ENCODE measurements at places on chromosomes 12 and 14.

- peak; percentile 10 for DNase-seq
These were observed 1.2 kb downstream of the DYRK2 start for GRCh38 chr12:67649570-67650387.

DNA sequence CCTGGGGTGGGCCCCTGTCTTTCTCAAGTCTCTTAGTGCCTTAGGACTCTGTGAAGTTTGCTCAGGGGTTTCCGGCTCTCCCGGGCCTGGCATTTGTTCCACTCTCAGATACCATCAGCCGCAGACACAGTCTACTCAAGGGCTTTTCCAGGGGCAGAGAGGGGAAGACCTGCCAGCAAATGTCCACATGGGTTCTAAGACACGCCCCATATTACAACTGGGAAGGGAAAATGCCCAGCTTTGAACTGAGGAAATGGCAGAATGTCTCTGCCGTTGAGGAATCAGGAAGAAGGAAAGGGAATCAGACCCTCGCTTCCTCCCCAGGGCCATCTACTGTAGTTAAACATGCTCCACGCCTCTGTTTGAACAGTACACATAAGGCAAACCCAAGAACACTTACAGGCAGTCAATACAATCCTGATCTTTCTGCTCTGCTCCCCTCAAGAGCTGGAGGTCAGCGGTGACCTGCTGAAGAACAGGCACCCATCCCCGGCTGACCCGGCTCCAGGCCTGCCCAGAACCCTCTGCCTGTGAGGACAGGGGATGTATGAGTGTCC, 7.9 kb downstream of the CCDC85C start:
- DNase-seq = no peak

GRCh38 chr12:108831309-108831991, 25.9 kb downstream of the SSH1 start:
- no peak for DNase-seq

DNA sequence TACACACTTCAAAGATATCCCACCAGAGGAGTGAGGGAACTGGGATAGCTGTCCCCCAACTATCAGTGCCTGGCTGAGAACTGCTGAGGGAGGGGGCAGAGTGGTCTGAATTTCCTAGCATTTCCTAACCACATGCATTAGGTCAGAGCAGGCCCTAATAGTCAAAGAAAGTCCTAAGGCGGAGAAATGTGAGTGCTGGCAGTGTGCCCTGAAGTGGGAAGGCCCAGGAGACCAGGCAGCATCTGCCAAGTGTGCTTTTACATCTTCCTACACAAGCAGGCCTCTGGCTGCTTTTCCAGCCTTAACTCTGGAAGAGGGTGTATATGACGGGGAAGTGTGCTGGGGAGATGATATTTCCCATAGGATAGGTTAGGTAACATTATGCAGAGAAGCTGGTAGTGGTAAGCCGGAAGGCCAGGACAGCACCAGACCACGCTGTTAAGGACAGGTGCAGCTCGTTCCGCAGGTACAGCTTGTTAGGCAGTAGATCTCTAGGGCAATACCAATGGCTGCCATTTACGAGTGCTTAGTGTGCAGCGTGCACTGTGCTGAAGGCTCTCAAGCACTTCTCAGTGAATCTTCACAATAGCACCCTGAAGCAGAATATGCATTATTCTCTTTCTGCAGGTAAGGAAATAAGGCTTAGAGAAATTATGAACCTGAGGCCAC, 9.1 kb upstream of the CCDC198 start:
- no peak for DNase-seq

- DNase-seq = no peak
These were observed 52.0 kb downstream of the PAPLN start for GRCh38 chr14:73289308-73289707.
